ENCODE measurements at places on chromosomes 5 and 9. TPM values are rescaled to one million over a fixed set of nuclear protein-coding genes. Genes with fewer than 3 reads are reported as not detected.

PLK2 gene
- 512 TPM for total RNA-seq

KIF20A gene
- total RNA-seq = 14.6 TPM

CDC25C gene
- 0.54 TPM for total RNA-seq

C9orf153 gene
- not detected for total RNA-seq

CDC37L1 gene
- total RNA-seq = 7.2 TPM
